Pulmonary artery endothelial cell (primary cell): ENCODE measurements at places on chromosomes 6 and 20.

- DNase-seq: no peak
Measured at GRCh38 chr6:41672816-41673703, 34.8 kb downstream of the MDFI start.

GRCh38 chr6:143111443-143111842, 50.8 kb downstream of the AIG1 start:
- DNase-seq: no peak

GRCh38 chr6:134574491-134574890, 256.6 kb upstream of the SGK1 start:
- no peak for DNase-seq

- DNase-seq: no peak
Measured at GRCh38 chr6:167684276-167685104, 142.2 kb upstream of the AFDN start.

DNA sequence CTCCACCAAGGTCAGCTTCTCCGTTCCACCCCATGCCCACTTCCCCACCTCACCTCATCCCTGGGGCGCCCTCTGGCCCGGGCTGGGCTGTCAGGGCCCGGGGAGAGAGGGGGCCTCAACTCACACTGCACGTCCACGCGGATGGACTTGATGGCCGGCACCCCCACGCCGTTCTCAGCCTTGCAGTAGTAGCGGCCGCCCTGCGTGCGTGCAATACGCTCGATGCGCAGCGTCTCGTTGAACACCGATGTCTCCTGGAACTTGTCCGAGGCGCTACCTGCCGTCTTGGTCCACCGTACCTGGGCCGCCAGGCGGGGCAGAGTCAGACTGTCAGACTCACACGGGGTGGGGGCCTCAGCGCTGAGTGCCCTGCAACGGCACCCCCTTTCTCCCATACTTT, 39.6 kb downstream of the MDGA1 start:
- DNase-seq: no peak

- no peak for DNase-seq
Measured at GRCh38 chr20:34328928-34329677, 25.9 kb upstream of the AHCY start.

DNA sequence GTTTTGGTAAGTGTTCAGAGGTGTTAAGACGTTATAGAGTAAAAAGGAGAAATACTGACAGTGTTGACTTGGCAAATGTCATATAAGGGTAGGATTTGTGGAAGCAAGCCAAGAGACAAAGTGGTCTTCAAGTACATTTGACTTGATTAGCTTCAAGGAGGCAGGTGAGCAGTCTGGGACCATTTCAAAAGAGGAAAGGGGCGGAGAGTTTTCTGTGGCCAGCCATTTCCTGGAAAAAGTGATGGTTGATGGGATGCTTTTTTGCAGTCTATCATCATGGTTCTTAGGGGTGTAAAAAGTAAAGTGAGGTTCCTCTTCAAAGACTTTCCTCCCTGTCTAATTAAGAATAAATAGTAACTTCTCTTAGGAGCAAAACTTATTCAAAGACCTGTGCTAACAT, 28.7 kb downstream of the FKBP1A start:
- no peak for DNase-seq

- DNase-seq: no peak
Measured at GRCh38 chr20:50185426-50185825, 5.2 kb upstream of the CEBPB start.

- no peak for DNase-seq
Measured at GRCh38 chr20:45545754-45546453, 1.3 kb downstream of the EPPIN start.

DNA sequence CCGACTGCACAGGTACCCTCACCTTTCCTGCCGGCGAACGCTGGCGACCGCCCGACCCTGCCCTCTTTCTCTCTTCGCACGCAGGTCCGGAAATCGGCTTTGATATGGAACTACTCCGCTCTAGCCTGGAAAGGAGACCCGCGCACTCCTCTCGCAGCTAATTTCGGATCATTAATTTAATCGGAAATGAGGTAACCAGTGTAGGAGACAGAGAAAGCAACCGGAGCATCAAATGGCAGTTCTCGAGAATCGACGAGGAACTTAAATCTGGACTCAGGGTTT, 949 bp upstream of the ATXN1 start:
- no peak for DNase-seq

GRCh38 chr20:373171-373890, 7.2 kb upstream of the TRIB3 start:
- peak; percentile 78 for DNase-seq

DNA sequence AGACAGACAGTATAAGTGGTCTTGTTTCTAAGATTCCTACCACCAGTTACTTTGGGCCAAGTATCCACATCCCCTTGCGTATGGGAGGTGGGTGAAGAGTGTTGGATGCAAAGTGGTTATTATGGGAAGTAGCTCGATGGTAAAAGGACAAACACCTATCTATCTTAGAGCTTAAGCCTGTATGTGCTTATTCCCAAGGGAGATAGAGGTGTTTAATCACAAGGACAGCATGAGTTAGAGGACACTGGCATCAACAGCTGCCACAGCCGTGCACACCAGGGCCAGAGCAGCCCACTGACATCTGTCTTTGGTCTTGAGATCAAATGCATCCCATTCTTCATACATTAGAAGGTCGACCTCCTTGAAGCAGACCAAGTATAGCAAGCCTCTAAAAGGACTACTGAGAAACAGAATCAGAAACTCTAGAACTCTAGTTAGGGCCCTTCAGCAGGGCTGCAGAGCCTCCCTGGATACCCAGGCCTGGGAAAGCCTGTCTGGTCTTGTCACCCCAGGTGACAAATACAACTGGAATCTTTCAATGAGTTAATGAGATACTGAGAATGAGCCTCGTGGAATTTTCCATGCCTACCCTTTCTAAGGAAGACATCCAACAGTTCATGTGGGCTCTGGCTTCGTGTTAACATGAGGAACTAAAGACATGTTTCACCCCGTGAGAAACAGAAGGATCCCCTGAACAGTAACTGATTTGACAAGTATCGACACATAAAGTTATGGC, 28.7 kb downstream of the TXNDC5 start:
- DNase-seq: no peak

DNA sequence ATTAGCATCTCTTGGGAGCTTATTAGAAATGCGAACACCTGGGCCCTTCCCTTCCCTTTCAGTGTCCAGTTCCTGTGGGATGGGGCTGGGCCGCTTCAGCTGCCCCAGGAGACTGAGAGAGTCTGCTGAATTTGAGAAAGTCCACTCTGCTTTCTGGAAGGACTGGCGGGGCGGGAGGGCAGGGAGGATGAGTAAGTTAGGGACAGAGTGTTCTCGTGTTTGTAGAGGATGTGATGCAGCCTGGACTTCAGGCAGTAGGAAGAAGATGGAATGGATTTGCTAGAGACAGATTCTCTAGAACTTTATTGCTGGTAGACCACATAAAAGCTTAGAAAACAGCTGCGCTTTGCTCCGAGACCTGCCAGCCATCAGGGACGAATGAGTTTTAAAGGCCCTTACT, 1.1 kb upstream of the TULP4 start:
- no peak for DNase-seq
